Smooth muscle cell of trachea (primary cell): ENCODE measurements at places on chromosomes 13 and 19. TPM values are rescaled to one million over a fixed set of nuclear protein-coding genes. Genes with fewer than 3 reads are reported as not detected.

FGF21 gene
- total RNA-seq = not detected in 2 replicates

CACNA1A gene
- total RNA-seq = 16.3 and 29.6 TPM in 2 replicates

SRRM5 gene
- total RNA-seq = 0.17 TPM in 1 of 2 replicates, not detected in the other

TEAD2 gene
- total RNA-seq = 18.8 and 24.3 TPM in 2 replicates

SHC2 gene
- total RNA-seq = 1.0 and 10.3 TPM in 2 replicates
